ENCODE measurements at places on chromosomes 6 and 20.

- no peak for DNase-seq
Observed at GRCh38 chr6:111445861-111446267, 37.2 kb downstream of the REV3L start.

GRCh38 chr6:156199182-156199581, 578.0 kb upstream of the ARID1B start:
- no peak for DNase-seq

- no peak for DNase-seq
Observed at GRCh38 chr6:111725446-111726112, 119.9 kb upstream of the TRAF3IP2 start.

- no peak for DNase-seq
Observed at GRCh38 chr6:145143379-145143778, 591.9 kb downstream of the EPM2A start.

DNA sequence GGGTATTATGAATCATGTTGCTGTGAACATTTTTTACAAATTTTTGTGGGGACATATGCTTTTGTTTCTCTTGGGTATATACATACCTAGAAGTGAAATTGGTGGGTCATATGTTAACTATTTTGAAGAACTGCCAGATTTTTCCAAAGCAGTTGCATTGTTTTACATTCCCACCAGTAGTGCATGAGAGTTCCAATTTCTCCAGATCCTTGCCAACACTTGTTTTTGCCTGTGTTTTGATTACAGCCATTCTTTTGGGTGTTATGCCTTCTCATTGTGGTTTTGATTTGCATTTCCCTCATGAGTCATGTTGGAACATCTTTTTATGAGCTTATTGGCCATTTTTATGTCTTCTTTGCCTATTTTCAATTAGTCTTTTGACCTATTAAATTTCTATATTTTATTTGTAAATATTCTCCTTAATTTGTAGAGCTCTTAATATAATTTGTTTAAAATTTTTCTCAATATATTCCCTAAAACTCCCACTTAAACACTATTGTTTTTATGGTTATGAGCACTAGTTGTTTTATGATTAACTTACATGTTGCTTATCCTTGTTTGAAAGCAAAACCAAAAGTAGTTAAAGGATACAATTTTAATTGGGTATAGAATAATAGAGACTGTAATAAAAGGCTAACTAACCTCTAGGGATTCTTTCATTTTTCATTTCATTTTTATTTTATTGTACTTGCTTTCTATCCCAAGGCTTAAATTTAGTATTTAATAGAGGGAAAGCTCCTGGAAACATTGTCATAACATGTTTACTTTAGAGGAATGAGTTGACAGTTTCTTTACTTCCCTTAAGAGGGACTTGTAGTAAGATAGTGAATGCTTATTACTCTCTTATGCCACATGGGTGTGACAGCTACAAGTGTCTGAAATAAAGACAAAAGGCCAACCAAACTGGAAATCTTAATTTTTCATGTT, 5.5 kb downstream of the UBR2 start:
- DNase-seq: no peak

DNA sequence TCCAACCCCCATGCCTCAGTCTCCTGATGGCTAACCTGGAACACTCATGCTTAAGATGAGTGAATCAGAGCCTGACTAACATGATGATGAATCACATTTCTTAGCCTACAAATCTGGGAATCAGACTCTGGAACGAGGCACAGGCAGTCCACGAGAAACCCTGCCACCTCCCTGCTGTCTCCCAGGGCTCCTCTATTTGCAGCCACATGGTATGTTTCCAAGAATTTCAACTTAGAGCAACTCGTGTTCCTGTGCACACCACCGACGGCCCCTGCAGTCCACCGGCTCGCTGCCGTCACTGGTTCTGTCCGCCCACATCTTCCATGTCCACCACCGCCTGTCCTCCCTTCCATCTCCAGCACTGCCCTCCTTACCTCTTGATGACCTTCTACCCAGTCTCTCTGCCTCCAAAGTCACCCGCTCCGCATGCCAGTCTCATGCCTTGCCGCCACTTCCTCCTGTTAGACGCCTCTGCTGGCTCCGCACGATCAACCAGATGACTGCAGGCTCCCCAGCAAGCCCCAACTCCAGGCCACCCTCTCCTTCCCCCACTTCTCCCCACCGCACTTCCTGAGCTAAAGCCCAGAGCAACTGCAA, 87.6 kb downstream of the AGPAT4 start:
- DNase-seq: no peak

DNA sequence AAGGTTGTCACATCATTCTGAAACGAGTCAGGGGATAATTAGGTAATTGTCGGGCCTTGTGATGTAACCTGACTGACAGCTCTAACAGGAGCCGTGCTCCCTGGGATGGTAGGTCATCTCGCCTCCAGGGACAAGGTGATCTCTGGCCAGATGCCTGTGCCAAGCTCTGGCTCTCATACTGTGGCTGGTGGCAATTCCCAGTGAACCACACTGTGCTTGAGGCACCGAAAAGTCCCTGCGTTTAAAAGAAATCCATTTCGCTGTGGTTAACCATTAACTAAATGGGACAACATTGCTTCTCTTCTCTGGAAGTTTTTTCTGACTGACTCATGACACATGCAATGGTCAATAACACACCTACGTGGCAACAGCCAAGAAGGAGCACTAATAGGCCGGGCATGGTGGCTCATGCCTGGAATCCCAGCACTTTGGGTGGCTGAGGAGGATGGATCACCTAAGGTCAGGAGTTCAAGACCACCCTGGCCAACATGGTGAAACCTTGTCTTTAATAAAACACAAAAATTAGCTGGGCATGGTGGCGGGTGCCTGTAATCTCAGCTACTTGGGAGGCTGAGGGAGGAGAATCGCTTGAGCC, 669.2 kb downstream of the PRKN start:
- no peak for DNase-seq

DNA sequence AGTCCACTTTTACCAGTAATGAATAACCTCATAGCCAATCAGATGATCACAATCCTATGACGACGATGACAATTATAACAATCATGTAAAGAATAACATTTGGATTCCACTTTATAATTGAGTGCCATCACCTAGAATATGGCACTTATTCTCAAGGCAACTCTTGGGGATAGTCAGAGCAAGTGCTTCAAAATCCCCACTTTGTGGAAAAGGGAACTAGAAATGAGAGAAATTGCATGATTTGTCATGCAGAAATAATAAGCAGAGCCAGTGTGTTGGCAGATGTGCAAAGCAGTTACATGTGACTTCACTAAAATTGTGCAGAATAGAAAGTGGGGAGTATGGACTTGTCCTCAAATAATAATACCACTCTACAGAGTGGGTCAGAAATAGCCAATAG, 41.3 kb downstream of the FRK start:
- DNase-seq: no peak

DNA sequence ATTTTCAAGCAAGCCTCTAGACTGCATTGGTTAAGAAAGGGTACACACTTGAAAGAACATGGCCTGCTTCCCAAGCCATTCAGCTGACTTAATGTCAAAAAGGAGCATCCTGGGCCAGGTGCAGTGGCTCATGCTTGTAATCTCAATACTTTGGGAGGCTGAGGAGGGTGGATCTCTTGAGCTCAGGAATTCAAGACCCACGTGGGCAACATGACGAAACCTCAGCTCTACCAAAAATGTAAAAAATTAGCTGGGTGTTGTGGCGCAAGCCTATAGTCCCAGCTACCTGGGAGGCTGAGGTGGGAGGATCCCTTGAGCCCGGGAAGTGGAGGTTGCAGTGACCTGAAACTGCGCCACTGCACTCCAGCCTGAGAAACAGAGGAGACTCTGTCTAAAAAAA, 26.9 kb upstream of the NT5E start:
- no peak for DNase-seq

DNA sequence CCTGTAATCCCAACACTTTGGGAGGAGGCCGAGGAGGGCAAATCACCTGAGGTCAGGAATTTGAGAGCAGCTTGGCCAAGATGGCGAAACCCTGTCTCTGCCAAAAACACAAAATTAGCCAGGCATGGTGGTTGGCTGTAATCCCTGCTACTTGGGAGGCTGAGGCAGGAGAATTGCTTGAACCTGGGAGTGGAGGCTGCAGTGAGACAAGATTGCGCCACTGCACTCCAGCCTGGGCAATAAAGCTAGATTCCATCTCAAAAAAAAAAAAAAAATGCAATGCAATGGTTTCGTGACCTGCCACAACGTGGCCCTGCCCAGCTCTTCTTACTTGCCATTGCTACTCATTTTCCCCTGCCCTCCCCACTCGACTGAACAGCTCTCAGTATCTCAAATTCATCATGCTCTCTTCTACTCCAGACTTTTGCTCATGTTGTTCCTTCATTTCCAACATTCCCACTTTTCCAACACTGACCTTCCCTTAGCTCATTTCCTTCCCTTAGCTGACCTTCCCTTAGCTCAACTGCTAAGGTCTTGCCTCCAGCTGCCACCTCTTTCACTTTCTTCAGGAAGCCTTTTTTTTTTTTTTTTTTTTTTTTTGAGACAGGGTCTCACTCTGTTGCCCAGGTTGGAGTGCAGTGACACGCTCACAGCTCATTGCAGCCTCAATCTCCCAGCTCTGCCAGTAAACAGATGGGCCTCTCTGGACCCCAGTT, 2.1 kb upstream of the MTHFD1L start:
- DNase-seq: no peak

GRCh38 chr20:43389211-43389610, 68.5 kb upstream of the SRSF6 start:
- no peak for DNase-seq

- no peak for DNase-seq
Observed at GRCh38 chr6:7252390-7252789, 60.6 kb downstream of the SSR1 start.

GRCh38 chr20:2114990-2115681, 13.5 kb downstream of the STK35 start:
- DNase-seq: no peak

DNA sequence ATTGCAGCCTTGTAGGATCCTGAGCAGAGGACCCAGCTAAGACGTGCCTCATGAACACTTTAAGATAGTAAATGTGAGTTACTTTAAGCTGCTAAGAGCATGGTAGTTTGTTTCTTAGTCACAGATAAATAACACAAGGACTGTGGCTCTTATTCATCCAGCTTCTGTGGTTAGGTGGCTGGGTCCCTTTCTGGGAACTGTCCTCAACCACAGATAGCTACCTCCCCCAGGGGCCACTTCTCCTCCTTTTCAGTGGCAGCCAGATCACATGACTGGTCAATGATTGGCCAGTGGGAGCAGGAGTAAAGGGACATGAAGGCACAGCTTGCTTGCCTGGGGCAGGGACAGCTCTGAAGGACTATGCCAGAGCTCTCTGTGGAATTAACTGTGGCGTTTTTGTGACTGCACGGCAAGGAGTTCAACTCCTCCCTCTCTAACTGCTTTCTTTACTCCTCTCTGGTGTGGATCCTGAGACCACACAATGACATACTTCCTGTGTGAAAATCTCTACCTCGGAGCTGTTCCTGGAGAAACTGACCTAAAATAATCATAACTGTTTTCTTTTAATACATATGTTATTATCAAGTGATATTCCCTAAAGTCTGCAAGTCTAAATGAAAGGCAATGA, 76.5 kb downstream of the NRN1 start:
- no peak for DNase-seq

- DNase-seq: no peak
Observed at GRCh38 chr6:33817489-33817888, 13.7 kb upstream of the MLN start.

GRCh38 chr20:8116067-8116811, 15.8 kb upstream of the PLCB1 start:
- DNase-seq: no peak

GRCh38 chr6:157155804-157156203, 167.5 kb downstream of the TMEM242 start:
- no peak for DNase-seq

GRCh38 chr6:100467129-100468015, 2.7 kb upstream of the SIM1 start:
- DNase-seq: no peak

GRCh38 chr6:40541556-40542174, 45.5 kb downstream of the LRFN2 start:
- no peak for DNase-seq

DNA sequence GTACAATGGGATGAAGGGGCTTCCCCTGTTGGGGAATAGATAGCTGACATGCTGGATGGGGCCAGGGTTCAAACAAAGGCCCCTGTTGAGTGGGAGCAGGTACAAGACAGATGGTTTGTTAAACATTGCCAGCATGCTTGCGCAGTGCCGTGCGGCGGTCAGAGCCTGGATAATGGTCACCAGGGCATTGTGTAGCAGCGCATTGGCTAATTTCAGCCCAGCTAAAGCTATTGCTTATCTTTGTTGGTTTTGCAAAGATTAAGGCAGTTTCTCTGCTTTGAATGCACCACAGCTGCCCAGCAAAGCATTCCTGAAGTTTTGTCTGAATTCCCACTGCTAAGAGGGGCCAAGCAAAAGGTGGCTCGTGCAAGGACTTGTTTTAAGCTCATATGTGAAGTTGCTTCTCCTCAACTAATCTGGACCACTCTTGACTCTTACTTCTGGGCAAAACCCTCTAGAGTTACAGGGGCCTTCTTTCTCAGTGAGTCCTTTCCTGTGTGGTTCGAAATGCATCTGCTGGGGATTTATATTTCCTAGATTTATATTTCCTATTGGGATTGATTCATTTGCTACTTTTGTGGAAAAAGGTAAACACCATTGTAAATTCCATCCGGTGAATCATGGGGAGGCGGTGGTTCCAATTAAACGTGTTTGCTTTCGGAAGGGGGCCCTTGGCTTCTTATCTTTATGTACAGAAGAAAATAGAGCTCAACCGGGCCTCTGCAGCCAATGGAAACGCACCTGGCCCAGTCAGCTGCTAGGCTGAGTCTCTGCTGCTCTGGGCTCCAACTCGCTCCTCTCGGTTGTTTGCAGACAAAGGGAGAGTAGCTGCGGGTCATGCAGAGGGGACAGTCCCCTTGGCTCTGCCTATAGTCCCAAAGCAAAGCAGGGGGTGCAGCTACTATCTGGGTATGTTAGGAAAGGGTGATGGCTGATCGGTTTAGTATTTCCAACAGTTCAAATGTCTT, 72.1 kb downstream of the FOXA2 start:
- no peak for DNase-seq

- DNase-seq: peak; percentile 3
Observed at GRCh38 chr6:53718597-53719460, 53.3 kb upstream of the KLHL31 start.

DNA sequence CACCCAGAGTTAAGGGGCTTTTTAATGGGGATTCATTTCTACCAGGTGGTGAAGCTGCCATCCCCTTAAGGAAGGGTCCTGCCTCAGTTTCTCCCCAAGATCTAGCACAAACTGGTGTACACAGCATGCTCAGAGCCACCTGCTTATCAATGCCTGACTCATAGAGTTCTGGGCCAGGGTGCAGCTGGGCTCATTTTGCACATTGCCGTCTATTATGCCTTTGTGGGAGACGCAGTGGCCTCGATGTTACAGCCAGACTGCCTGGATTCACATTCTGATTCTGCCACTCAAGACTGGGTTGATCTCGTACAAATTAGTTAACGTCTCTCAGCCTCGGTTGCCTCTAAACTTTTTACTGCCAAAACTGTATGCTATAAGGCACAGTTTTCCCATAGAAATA, 365.7 kb downstream of the ZFAND3 start:
- DNase-seq: no peak
